ENCODE measurements at places on chromosomes 7 and 10.

- DNase-seq, result no peak
Observed at GRCh38 chr10:129517680-129518057, 50.6 kb downstream of the MGMT start.

DNA sequence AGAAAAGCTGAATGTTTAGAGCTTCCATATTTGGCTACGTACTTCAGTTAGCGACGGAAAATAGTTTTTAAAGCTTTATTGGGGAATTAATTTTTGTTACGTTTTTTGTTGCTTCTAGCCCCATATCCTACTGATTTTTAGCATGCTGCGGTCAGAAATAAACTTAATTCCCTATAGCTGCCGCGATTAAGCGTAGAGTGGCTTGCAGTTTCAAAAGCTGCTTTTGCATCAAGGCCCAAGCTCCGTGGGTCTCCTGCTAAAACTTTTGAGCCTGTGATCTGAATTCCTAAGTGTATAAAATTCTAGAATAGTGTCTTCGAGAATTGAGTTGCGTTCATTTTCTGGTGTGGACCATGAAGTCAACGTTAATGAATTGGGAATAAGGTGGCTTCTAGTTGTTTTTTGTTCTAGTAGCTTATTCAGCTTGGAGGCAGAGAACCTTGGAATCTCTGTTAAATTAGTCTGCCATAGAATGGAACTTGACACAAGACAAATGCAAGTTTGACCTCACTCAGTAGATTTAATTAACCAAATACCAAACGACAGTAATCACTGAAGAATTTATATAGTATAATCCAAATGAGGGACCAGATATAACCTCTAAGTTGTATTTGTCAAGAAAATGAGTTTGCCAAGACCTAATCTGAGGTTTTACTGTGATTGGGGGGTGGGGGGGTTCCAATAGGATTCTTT, 977 bp downstream of the CALU start:
- no peak for DNase-seq

- no peak for DNase-seq
Observed at GRCh38 chr10:14507176-14507575, 176.5 kb upstream of the FRMD4A start.

DNA sequence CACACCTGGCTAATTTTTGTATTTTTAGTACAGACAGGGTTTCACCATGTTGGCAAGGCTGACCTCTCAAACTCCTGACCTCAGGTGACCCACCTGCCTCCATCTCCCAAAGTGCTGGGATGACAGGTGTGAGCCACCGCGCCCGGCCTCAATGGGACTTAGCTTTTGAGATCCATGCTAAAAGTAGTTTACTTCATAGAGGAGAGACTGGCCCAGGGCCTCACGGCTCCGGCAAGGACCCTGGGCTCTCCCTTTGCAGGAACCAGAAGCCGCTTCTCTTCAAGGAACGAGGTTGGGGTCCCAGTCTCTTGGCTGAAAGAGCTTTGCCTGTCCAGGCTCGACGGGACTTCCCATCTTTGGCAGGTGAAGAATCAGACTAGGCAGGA, 30.1 kb upstream of the DNAAF5 start:
- no peak for DNase-seq

DNA sequence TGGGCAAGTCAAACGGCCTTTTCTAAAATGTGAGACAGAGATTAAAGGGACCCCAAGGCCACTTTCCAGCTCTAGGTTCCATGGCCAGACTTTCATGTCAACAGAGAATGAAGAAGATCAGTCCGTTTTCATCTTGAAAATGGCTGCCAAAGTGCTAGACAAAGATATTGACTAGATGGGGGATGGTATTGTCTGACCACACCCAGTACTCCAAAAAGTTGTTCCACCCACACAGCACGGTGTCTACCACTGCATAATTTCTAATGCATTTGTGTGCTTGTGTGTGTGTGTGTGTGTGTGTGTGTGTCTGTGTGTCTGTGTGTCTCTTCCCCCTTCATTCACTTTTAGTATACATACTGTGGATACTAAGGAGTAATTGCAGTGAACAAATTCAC, 1.3 kb downstream of the COL1A2 start:
- DNase-seq, result no peak

- DNase-seq, result no peak
Observed at GRCh38 chr10:73858013-73858708, 16.2 kb downstream of the CAMK2G start.

GRCh38 chr10:59934701-59935100, 28.3 kb upstream of the CCDC6 start:
- DNase-seq, result no peak

GRCh38 chr7:55265836-55266642, 99.1 kb upstream of the LANCL2 start:
- DNase-seq, result no peak

- DNase-seq, result no peak
Observed at GRCh38 chr7:49244543-49244942, 320.2 kb downstream of the CDC14C start.

- DNase-seq, result no peak
Observed at GRCh38 chr7:19239951-19240350, 94.7 kb upstream of the FERD3L start.

GRCh38 chr7:104048055-104048454, 58.6 kb upstream of the RELN start:
- DNase-seq, result no peak

GRCh38 chr7:96306385-96307125, 15.3 kb downstream of the SLC25A13 start:
- no peak for DNase-seq

GRCh38 chr7:10677668-10678232, 295.9 kb upstream of the PHF14 start:
- DNase-seq, result no peak

- no peak for DNase-seq
Observed at GRCh38 chr10:33263453-33263852, 71.0 kb downstream of the NRP1 start.

- peak; percentile 3 for DNase-seq
Observed at GRCh38 chr7:2612445-2613097, 19.2 kb upstream of the TTYH3 start.

- no peak for DNase-seq
Observed at GRCh38 chr10:102113956-102114857, 6.0 kb downstream of the LDB1 start.

DNA sequence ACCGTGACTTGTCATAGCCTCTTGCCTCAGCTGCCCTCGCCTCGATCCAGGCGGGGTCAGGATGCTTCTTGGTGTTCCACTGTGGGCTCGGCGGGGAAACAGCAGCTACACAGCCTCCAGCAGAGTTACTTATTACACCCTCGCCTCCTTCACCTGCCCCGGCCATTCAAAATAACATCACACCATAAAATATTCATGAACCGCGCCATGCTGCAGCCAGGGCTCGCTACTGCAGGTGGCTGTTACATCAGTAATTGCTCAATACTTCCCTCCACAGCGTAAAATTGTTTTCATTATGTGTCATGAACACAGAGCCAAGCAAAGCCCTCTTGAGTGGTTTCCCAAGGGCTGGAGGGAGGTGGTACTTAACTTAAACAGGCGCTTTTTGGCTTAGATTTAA, 241.5 kb upstream of the SP8 start:
- DNase-seq, result no peak

GRCh38 chr10:48215486-48216203, 58.9 kb downstream of the FRMPD2 start:
- DNase-seq, result peak; percentile 7

GRCh38 chr10:72336259-72337038, 18.3 kb downstream of the DNAJB12 start:
- no peak for DNase-seq

GRCh38 chr10:76119036-76119435, 687.6 kb downstream of the LRMDA start:
- no peak for DNase-seq

DNA sequence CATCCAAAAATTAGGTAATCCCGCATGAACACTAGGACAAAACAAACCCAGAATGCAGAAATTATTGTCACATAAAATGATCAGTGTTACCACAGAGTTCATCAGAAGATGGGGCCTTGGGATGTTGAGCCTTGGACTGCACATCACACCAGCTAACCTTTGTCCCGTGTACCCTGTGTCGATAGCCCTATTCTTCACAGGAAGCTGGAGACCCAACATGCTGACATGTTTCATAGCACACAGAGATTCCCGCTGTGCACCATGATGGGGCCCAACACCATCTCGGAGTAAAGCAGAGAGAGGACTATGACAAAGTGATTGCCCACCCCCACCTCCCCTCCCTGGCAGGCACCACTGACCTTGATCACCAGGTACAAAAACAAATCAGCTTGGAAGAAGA, 4.5 kb downstream of the PTPRN2 start:
- no peak for DNase-seq

DNA sequence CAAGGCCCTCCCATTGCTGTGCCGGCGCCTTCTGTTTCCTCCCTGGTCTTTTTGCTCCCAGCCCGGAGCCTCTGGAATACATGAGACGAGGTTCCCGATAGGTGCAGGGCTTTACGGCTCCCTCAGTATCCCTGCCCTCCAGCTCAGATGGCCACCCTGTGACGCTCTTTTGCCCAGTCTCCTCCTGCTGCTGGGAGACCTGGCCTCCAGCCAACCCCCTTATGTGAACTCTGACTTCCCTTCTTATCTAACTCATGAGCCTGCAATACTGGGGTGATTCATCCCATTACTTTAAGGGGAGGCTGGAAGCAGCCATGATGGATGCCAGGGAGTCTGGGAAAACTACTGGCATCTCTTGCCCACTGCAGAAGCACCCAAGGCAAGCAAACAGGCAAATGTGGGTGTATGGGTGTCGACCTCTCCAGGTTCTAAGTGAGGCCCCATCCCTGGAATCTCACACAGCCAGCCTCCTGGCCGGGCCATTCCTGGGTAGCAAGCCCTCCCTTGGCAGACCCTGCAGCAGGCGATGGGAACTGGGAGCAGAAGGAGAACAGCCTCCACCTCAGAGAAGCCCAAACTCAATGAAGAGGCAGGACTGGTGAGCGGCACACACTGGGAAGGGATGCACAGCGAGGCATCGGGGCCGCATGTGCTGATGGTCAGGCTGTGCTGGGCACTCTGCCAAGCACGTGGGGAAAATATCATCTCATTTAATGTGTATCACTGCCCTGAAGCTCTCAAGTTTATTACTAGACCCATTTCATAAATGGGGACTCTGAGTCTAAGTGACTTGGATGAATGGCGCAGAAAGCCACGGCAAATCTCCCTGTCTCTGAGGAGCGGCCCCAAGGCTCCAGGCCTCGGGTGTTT, 97.5 kb downstream of the FAM53B start:
- no peak for DNase-seq

- DNase-seq, result no peak
Observed at GRCh38 chr10:115849197-115849596, 423.8 kb downstream of the GFRA1 start.

- DNase-seq, result no peak
Observed at GRCh38 chr10:128046953-128047290, 79.3 kb downstream of the MKI67 start.

GRCh38 chr10:4176500-4177281, 391.7 kb upstream of the KLF6 start:
- DNase-seq, result no peak

GRCh38 chr10:6423413-6424170, 156.5 kb downstream of the PRKCQ start:
- no peak for DNase-seq

DNA sequence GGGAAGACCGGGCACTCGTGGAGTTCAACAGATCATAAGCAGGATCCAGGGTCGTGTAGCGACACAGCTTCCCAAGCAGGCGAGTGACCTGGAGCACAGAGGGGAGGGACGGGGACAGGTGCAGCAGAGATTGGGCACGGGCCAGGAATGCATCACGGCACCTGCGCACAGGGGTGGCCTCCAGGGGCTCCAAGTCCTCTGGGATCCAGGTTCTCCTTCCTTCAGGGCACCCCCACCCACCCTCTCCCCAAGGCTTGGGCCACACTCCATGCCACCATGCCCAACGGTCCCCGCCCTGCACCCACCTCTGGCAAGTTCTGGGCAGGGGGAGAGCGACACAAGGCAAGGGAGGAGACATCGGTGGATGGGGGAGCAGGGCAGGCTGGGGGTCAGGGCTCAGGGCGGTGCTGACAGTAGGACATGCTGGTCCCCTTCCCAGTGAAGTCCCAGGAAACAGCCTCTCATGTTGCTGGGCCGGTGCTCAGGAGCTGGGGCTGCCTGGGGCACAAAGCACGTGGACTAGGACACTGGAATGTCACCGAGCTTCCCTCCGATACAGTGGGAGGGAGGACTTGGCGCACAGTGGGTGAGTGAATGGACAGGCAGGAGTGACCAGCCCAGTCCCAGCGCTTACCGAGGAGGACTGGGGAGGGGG, 597.3 kb downstream of the PTPRN2 start:
- DNase-seq, result no peak

DNA sequence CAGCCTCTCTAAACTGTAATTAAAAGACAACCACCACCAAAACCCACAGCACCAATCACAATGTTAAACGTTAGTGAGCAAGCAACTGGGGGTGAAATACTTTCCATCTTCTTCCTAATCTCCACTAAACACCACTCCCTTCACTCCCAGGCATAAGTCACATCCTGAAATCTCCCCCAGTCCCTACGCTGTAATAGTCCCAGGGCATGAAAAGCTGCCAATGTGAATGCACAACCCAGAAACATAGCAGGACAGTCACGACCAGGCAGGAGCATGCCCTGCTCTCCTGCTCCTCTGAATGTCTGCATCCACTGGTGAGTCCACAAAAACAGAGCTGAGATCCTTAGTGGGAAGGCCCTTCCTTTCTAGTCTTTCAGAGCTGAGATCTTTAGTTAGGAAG, 288.9 kb downstream of the PARD3 start:
- no peak for DNase-seq

GRCh38 chr7:115132096-115132495, 210.2 kb downstream of the MDFIC start:
- DNase-seq, result no peak

DNA sequence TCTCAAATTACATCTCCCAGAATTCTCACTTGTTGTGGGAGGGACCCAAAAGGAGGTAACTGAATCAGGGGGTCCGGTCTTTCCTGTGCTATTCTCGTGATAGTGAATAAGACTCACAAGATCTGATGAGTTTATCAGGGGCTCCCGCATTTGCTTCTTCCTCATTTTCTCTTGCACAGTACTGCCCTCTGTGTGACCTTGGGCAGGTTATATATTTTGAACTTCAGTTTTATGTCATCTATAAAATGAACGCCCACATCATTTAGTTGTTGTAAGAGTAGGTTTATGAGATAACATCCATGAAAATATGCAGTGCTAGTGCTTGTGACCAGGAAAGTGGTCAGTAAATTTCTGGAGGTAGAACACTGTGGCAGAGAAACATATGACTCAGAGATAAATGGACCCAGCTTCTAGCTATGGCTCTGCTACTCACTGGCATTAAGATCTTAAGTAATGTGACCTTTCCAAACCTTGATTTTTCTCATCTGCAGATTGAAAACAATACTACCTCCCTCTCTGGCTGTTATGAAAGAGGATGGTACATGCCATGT, 44.3 kb downstream of the SCRN1 start:
- DNase-seq, result no peak

GRCh38 chr7:72217151-72217550, 195.0 kb downstream of the CALN1 start:
- no peak for DNase-seq

DNA sequence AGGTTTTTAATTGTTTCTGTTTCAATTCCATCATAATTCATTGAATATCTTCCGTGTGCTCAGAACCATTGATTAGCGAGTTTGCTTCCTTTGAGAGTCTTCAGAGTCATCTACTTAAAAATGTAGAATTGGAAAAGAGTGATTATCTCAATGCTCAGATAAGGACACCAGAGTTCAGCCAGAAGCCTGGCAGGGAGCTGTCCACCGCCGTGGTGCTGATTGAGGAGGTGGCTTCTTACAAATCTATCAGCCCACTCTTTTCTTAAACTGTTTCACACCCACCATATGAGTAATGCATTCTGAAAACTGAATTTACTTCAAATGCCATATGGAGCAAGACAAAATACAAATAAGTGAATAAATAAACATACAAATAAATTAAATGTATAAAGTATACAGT, 79.3 kb downstream of the INSYN2A start:
- peak; percentile 14 for DNase-seq
